ENCODE measurements at places on chromosomes 7 and 10.

- no peak for DNase-seq
Measured at GRCh38 chr7:138926241-138926612, 55.0 kb downstream of the KIAA1549 start.

DNA sequence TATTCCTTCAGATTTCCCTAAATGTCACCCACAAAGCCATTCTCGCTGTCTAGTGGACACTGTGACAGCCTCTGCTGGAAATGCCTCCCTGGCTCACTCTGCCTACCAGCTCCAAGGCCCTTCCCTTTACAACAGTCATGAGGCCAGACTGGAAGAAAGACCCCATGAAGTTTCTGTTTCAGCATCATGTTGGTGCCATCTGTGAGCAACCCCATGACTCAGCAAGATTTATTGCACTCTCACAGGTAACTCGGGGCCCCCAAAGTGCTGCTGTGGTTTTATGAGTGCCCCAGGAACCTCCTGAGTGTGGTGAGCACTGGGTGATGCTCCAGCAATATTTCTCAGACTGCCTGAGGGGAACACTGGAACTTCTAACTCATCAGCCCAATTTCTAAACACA is 218.6 kb downstream of the ZNF33B start:
- no peak for DNase-seq

DNA sequence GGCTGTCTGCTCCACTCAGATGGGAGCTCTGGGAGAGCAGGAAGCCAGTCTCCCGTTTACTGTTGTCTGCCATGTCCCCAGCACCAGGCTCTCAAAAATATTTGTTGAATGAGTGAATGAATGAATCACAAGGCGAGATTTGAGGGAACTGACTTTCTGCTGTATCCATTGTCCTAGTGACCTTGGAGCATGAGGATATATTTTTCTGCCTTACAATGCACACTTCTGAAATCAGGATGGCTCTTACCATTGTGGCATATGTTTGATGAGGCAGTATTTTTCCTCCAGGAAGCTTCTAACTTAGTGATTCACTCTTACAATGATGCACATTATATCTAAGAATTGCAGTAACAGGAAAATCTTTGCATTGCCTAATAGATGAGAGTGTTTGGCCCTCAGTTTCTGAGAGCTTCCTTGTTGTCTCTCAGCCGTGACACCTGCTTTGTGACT is 136.4 kb downstream of the RPS24 start:
- no peak for DNase-seq

- DNase-seq, result no peak
Measured at GRCh38 chr7:80581486-80582260, 56.8 kb upstream of the CD36 start.

GRCh38 chr10:8327140-8327423 is 272.6 kb downstream of the GATA3 start:
- no peak for DNase-seq

- no peak for DNase-seq
Measured at GRCh38 chr7:157587805-157588560, 251.2 kb downstream of the DNAJB6 start.

DNA sequence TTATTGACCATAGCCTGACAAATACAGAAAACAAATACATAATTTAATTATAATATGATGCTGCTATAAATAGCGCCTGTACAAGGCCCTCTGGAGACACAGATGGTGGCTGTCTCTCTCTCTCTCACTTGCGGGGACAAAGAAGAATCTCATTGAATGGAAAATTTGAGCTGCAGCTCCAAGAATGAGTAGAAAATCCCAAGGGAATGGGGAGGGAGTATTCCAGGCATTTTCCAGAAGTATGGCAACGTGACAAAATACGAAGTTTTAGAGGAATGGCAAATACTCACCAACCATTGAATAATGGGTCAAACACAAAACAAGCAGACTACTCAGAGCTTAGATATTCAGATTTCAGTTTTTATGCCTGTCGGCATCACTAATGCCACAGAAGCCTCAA is 179.9 kb downstream of the NRP1 start:
- no peak for DNase-seq

Data from CD4-positive, alpha-beta T cell treated with Interleukin-17A for 4 hours (primary cell).